ENCODE measurements at places on chromosomes 12 and 14.

DNA sequence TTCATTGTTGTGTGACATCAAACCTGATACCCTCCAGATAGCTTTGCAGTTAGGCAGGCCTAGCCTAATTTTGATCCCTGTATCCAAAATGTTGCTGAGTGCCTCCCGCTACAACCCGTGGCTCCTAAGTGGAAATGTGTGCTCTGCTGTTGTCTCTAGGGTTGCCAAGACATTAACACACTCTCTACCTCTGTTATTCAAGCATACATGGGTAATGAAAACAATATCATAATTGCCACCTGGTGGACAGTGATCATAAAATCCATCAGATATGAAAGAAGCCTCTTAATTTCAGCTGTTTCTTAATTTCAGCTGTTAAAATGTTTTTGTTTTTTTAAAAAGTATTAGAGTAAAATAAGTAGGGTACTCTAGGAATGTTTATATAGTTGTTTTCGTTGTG is 93.5 kb downstream of the PLEKHA5 start:
- no peak for DNase-seq

DNA sequence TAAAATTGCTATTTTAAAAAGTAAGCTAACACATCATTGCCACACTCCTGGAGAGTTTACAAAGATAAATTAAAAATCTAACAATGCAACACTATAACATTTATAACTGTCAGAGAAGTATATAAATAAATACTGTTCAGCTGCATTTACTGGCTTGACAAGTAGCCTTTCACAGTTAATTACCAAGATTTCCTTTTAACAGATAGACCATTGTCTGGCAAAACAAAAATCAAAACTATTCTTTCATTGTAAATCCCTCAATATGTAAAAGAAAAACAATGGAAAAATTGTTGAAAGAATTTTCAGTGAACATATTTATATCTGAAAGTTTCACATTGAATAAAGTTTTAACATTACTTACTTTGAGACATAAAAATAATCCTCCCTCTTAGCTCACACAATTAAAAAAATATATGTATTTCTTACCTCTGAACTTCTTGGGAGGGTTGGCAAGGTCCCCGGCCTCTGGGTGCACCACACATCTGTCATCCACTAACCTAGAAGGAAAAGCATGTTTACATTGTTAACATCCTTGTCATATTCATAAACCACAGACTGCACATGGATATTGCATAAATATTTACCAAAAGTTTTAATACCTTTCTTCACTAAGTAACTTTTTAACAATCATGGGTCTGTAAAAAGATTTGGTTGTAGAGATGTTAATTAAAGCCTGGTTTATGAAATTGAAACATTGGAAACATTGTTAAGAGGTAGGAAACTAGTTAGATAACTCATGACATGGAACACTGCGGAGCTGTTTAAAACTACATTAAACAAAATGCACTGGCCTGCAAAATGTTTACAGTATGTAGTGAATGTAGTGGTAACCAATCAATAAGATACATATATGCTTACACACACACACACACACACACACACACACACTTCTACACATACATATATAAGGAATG is 43.0 kb downstream of the ITPR2 start:
- DNase-seq = no peak

DNA sequence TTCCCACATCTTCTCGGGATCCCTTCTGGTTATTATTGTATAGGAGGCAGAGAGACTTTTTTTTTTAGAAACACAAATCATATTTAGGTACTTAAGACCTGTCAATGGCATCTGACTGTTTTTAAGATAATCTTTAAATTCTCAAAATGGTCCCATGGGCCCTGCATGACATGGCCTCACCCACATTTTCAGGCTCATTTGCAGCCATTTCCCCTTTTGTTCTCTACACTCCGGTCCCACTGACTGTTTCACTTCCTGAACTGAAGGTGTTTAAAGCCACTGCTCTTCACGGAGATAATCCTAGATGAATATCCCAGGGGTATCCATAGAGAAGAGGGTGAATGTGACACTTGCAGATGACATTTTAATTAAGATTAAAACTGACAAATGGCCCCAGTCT is 12.3 kb upstream of the C12orf71 start:
- DNase-seq = no peak

GRCh38 chr12:54141431-54142113 is 47.2 kb downstream of the SMUG1 start:
- DNase-seq = no peak

GRCh38 chr12:71695782-71696181 is 9.9 kb downstream of the TMEM19 start:
- DNase-seq = no peak

- no peak for DNase-seq
Measured at GRCh38 chr12:57837864-57838562, 8.5 kb downstream of the CTDSP2 start.

DNA sequence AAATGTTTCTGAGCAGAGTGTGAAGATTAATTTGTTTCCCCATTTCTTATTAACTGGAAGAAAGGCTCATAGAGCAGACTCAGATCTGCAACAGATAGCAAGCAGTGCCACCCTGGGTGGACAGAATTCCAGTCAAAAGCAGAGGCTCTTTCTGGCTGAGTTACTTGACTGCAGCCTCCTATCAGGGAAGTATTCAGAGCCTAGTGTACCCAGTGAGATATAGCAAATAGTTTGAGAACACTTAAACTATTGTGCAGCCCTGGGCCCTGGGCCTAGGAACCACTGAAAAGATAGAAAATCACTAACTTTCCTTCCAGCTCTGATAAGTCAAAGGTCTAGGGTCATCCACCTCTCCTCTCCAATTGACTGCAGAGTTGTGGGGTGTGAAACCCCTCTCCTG is 11.2 kb upstream of the AQP2 start:
- DNase-seq = no peak

- DNase-seq = no peak
Measured at GRCh38 chr12:47545938-47546609, 159.8 kb downstream of the RPAP3 start.

GRCh38 chr14:73394317-73394716 is 64.0 kb downstream of the NUMB start:
- DNase-seq = no peak

- peak; percentile 37 for DNase-seq
Measured at GRCh38 chr14:51453869-51454268, 197.8 kb upstream of the FRMD6 start.

- no peak for DNase-seq
Measured at GRCh38 chr12:131917139-131917710, 11.9 kb upstream of the PUS1 start.

DNA sequence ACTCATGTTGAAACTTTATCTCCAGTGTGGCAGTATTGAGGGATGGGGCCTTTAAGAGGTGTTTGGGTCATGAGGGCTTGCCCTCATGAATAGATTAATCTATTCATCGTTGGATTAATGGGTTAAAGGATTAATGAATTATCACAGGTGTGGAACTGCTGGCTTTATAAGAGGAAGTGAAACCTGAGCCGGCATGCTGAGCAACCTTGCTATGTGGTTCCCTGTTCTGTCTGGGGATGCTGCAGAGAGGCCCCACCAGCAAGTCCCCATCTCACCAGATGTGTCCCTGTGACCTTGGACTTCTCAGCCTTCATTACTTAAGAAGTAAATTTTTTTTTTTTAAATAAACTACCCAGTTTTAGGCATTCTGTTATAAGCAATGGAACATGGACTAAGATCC is 109.6 kb downstream of the DYRK2 start:
- DNase-seq = no peak

DNA sequence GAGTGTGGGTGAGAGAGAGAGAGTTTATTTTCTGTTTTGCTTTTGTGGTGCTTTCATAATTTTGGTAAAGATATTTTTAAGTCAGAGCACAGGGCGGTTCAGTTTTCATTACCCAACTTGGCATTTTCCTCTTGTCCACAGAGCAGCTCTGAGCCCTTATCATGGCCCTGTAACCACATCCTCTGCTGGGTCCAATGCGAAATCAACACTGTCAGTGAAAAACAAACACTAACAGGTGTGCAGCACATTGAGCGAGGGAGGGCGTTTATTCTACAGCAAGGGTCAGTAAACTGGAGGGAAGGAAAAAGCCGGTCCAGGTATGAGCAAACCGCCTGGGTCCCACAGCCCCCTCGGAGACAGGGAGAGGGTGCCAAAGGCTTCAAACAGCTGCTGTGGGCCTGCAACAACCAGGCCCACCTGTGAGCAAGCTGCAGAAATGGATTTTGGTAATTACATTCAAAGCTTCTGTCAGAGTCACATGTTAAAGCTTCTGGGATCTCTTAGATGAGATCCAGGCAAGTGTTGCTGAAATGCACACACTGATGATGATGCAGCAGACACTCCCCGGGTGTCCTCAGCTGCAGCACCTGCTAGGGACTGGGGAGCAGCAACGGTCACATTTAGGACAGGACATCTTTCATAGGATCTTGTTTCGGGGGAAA is 132.7 kb upstream of the DYRK2 start:
- no peak for DNase-seq

DNA sequence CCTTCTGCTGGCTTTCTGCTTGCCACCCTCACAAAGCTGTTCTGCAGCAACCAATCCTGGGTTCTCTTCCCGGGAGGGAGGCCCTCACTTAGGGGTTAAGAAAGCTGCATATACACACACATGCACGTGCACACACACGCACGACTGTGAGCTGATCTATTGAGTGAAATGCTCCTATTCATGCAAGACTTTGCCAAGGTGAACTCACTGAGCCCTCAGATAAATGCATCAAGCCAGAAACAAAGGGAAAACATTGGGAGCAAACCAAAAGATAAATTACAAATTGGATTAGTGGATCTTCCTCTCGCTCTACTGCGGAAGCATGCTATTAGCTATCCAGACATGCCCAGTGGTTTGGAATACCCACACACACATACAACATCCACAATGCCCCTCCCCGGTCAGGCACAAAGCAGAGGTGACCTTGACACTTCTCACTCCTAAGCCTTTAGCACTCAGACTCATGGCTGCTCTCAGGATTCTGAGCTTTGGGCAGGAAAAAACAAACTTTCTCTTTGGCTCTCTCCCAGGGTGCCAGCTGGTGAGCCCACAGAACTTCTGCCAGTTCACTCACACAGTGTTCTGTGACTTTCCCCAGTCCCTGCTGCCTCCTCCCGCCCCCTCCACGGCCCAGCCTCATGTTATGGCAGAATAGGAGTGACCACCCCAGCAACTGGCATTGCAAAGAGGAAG is 320.0 kb downstream of the DPF3 start:
- peak; percentile 48 for DNase-seq

DNA sequence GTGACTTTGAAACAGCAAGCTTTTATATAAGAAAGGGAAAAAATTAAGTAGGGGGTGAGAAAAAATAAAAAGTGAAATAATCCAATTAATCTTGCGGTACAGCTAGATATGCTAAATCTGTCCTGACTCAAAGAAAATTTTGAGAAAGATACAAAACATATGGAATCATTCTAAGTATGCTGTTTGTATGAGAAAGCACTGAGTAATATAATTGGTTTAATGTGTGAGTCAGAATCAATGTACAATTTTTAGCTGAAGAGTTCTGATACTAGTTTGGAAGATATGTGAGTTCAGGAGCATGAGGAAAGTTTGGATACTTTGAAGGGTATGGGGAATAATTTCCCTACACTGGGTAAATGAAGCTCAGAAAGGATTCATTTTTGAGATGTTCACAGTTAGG is 190.9 kb upstream of the RASSF8 start:
- no peak for DNase-seq

- DNase-seq = no peak
Measured at GRCh38 chr14:37150414-37150813, 22.0 kb downstream of the SLC25A21 start.

DNA sequence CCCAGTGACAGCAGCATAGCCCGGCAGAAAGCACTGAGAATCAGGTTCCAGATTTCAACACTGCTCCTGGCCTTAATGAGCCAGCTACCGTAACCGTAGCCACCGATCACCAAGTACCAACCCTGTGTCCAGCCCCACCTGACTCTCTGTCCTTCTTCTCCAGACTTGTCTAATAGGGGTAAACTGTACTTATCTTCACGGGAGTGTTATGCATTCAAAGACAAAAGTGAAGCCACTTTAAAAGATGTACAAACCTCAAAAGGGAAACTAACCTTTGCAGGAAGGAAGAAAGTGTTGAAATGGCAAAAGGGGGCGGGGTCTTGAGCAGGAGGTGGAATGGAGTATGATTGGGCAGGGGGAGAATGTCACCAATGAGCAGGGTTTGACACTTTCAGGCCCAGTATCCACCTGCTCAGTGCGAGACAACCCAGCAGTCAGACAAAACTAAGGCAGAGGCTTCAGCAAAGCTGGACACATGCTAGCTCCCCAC is 226.1 kb downstream of the CHST11 start:
- no peak for DNase-seq

DNA sequence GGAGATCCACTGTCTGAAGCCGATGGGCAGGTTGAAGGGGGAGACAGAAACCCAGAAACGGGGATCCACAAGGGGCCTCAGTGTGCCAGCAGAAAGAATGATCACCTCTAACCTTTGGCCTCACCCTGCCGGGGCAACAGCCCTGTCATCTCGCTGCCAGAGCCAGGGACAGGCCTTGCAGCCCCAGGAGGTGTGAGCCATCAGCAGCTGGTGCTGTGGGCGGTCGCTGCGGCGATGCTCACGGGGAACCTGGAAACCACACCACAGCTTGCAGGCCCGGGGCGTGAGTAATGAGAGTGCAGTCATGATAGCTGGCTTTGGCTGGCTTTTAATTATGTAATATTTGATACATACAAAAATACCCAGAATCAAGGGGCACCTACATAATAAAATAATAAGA is 4.7 kb upstream of the TTC7B start:
- peak; percentile 90 for DNase-seq

- no peak for DNase-seq
Measured at GRCh38 chr12:12327802-12328201, 22.2 kb downstream of the MANSC1 start.

DNA sequence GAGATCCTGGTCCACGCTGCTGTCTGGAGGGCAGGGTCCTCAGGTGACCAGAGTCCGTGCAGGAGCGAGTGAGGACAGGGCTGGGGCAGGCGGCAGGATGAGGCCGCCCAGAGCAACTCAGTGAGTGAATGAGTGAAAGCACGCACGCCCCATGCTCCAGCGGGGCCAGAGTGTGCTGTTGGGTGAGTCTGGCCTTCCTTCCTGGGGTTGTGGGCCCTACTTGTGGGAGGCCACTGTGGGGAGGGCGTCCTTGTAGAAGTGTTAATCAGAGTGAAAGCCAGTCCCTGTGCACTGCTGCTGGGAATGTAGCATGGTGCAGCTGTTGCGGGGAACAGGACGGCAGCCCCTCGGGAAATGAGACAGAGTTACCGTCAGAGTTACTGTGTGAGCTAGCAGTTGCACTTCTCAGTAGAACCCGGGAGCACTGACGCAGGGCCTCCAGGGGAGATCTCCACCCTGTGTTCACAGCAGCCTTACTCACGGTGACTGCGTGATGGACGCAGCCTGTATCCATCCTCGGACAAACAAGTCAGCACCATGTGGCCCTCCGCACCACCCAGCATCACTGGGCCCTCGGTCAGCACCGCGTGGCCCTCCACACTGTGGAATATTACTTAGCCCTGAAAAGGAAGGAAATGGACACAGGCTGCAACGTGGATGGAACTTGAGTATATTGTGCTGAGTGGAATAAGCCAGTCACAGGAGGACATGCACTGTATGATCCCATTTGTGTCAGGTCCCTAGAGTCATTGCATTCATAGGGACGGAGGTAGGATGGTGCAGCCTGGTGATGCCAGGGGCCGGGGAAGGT is 22.1 kb downstream of the PACS2 start:
- peak; percentile 77 for DNase-seq

- no peak for DNase-seq
Measured at GRCh38 chr12:112590281-112590680, 171.5 kb downstream of the PTPN11 start.

GRCh38 chr14:104005489-104005888 is 63.2 kb upstream of the RD3L start:
- DNase-seq = no peak

Measured in posterior cingulate gyrus (tissue), 11 donors.